Body of pancreas (tissue), 4 donors: ENCODE measurements at places on chromosomes 1 and 21. TPM values are rescaled to one million over a fixed set of nuclear protein-coding genes. Genes with fewer than 3 reads are reported as not detected.

DNA sequence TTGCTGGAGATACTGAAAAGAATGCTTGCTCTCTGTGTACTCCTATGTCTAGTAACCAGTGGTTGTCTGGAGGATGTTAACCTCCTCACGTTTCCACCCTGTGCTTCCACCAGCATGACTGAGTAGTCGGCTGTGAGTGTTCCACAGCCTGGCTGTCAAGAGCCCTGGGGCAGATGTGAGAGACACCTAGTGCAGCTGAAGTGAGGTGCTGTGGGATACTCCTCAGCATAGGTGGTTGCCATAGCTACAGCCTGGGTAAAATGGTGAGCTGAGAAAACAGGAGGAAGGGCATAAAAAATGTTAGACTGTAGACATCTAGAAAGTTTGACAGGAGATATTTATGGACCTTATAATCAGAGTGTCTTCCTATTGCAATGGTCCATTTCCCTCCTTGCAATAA is 15.8 kb downstream of the IVL start:
- no peaks in the 10 kb centered on the region for H3K4me1 ChIP-seq
- H3K27ac ChIP-seq, result no peak overlapping the region
- no peaks in the 10 kb centered on the region for H3K36me3 ChIP-seq
- no peak overlapping the region for H3K4me3 ChIP-seq
- H3K27me3 ChIP-seq, result no peaks in the 10 kb centered on the region

GRCh38 chr1:11598461-11598860 is 55.8 kb downstream of the FBXO2 start:
- H3K4me1 ChIP-seq, result no peaks in the 10 kb centered on the region
- H3K27ac ChIP-seq, result no peak overlapping the region
- DNase-seq, result no peak
- no peaks in the 10 kb centered on the region for H3K36me3 ChIP-seq
- no peak overlapping the region for H3K4me3 ChIP-seq

DNA sequence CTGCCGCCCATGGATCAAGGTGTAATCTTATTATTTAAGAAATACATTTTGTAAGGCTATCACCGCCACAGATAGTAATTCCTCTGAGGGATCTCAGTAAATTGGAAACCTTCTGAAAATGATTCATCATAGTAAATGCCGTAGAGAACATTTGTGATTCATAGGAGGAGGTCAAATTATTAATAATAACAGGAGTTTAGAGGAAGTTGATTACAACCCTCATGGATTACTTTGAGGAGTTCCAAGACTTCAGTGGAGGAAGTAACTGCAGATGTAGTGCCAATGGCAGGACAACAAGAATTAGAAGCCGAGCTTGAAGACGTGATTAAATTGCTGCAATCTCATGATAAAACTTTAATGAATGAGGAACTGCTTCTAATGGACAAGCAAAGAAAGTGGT is 280.1 kb downstream of the PTPRC start:
- H3K27me3 ChIP-seq, result no peaks in the 10 kb centered on the region
- no peak for DNase-seq
- no peaks in the 10 kb centered on the region for H3K4me1 ChIP-seq
- H3K4me3 ChIP-seq, result no peak overlapping the region
- no peaks in the 10 kb centered on the region for H3K36me3 ChIP-seq

ID3 gene
- total RNA-seq, result 65.9 TPM
